NCI-H2227 treated with DMSO at 0.1 percent for 48 hours (cell line): ENCODE measurements at places on chromosomes 6 and 20.
A peak's percentile ranks its signal among the peaks of the same experiment; 100 is the strongest.

- no peak for DNase-seq
Observed at GRCh38 chr6:161940519-161940918, 666.7 kb upstream of the AGPAT4 start.

GRCh38 chr6:139530561-139530960 is 156.1 kb upstream of the CITED2 start:
- DNase-seq = no peak

- DNase-seq = no peak
Observed at GRCh38 chr20:50245498-50246366, 55.1 kb downstream of the CEBPB start.

GRCh38 chr6:149454346-149454848 is 30.4 kb downstream of the ZC3H12D start:
- DNase-seq = no peak

- peak; percentile 40 for DNase-seq
Observed at GRCh38 chr6:122730775-122731386, 48.6 kb upstream of the FABP7 start.

GRCh38 chr6:3843379-3844096 is 5.6 kb upstream of the FAM50B start:
- no peak for DNase-seq

DNA sequence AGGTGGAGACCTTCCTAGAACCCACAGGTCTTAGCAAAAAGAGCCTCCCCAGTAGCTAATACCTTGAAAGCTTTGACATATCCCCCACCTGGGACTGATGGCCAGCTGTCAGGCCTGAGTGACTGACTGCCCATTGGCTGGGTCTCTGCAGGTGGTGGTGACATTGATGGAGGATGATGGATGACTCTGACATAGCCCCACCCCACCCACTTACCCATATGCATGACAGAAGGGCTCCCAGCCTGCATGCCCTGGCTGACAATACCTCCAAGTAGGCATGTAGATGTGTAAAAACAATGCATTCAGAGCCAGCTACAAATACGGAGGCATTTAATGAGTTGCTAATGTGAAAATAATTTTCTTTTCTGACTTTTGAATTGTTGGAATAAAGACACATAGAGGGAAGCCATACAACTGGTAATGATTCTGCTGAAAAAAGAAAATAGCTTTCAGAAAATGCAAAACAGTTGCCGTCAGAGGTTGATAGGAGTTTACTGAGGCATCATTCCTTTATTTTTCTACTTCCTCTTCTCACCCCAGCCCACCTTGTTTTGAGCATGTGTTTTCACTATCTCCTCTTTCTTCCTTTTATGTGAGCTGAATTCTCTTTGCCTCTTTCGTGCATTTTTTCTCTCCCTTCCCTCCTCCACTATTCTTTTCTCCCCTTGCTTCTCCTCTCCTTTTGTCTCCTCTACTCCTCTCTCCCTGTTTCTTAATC is 70.6 kb downstream of the OLIG3 start:
- no peak for DNase-seq

GRCh38 chr6:52877168-52877567 is 32.3 kb downstream of the GSTA3 start:
- DNase-seq = no peak

GRCh38 chr20:54397292-54398140 is 77.9 kb upstream of the DOK5 start:
- no peak for DNase-seq

- peak; percentile 60 for DNase-seq
Observed at GRCh38 chr6:27668442-27669294, 195.8 kb upstream of the ZNF184 start.

GRCh38 chr20:44742304-44743079 is 3.2 kb upstream of the KCNK15 start:
- no peak for DNase-seq
